ENCODE measurements at places on chromosomes 12 and 14.

DNA sequence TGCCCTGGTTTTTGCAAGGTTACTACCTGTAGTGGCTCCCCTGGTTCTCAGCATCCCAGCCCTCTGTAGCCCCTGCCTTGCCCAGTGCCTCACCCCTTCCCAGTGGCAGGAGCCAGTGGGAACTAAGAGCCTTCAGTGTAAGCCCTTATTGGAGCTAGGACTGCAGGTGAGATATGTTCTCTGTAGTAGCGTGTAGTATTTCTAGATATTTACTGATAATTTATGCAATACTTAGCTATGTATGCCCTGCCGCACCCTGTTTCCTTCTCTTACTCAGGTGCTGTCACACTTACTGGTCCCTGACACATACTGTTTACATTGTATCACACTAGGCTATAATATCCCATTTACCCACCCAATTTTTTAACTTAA, 3.6 kb downstream of the BMAL2 start:
- DNase-seq: no peak

GRCh38 chr14:55545779-55546178, 34.2 kb upstream of the KTN1 start:
- no peak for DNase-seq

- no peak for DNase-seq
Observed at GRCh38 chr14:91987192-91987591, 39.7 kb upstream of the FBLN5 start.

GRCh38 chr12:88062474-88062873, 33.3 kb upstream of the C12orf50 start:
- no peak for DNase-seq

GRCh38 chr12:130288691-130289090, 49.0 kb upstream of the PIWIL1 start:
- no peak for DNase-seq

DNA sequence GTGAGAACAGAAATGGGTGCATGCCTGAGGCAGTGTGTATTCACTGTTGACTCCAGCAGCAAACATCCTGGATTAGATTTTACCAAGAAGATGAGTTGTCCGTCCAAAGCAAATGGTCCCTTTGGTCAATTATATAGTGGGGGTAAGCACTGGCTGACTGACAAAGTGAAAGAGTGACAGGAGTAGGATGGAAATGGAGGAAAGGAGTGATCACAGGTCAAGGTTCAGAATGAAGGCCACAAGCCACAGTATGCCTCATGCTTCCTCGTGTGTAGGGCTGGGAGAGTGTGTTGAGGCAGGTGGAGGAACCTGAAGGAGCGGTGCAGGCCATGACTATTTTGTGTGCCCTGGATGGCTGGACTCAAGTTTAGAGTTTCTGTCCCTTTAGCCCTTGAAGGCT, 14.3 kb downstream of the DHRS2 start:
- no peak for DNase-seq

- DNase-seq: no peak
Observed at GRCh38 chr12:114168061-114168460, 201.9 kb upstream of the RBM19 start.

- DNase-seq: no peak
Observed at GRCh38 chr12:42957136-42957535, 367.6 kb upstream of the PRICKLE1 start.

DNA sequence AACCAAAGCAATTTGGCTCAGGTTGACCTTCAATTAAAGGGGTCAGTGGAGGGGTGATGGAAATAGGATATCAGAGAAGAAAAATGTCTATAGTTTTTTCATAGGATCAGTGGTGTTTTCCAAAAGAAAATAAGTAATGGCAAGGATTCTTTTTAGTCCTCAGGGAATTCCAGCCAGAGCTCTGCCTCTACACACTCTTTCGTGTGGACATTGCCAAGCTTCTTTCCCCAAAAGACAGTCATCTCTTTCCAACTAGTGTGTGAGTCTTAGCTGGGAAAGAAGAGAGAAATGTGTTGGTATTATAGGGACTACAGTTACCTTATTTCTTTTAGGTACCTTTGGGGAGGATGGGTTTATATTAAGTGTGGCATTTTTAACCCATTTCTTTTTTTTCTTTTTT, 46.5 kb downstream of the RBMS2 start:
- DNase-seq: no peak

GRCh38 chr12:111791507-111791906, 24.8 kb downstream of the ALDH2 start:
- DNase-seq: no peak

GRCh38 chr12:116130431-116130830, 147.1 kb downstream of the MED13L start:
- DNase-seq: no peak

- DNase-seq: peak; percentile 42
Observed at GRCh38 chr14:104650057-104650980, 39.1 kb upstream of the INF2 start.

- no peak for DNase-seq
Observed at GRCh38 chr12:118185602-118186397, 49.9 kb downstream of the PEBP1 start.

DNA sequence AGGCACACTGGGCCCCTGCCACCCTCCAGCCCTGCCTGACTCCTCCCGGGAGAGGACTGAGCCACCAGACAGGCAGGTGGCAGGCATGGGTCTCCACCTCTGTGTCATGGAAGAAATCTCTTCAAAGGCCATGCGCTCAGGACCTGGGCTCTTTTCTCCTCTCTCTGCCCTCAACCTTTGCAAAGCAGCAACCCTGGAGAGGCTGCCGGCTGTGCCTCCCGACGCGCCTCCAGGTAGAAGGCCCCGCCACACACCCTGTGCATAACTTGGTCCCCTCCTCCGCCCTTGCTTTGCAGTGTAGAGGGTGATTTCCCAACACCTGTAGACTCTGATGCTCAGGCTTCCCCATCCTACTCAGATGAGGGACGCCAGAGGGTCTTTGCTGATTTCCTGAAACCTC, 28.2 kb upstream of the TMEM179 start:
- no peak for DNase-seq

GRCh38 chr12:54036620-54037359, 3.9 kb downstream of the HOXC5 start:
- DNase-seq: no peak

GRCh38 chr14:92515546-92516343, 2.2 kb downstream of the RIN3 start:
- no peak for DNase-seq

DNA sequence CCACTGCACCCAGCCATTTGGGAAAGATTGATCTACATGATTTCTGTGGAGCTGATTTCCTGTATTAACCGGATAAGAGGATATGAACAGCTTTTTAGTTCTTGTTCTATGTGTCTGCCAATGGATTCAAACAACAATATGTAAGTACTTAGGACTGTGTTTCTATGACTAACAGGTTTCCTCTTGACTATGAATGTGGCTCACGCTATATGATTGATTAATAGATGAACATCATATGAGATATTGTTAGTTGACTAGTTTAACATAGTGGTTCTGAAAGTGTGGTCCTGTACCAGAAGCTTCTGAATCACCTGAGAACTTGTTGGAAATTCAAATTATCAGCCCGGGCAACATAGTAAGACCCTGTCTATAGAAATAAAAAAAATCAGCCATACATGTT, 12.8 kb upstream of the CSRP2 start:
- DNase-seq: no peak

DNA sequence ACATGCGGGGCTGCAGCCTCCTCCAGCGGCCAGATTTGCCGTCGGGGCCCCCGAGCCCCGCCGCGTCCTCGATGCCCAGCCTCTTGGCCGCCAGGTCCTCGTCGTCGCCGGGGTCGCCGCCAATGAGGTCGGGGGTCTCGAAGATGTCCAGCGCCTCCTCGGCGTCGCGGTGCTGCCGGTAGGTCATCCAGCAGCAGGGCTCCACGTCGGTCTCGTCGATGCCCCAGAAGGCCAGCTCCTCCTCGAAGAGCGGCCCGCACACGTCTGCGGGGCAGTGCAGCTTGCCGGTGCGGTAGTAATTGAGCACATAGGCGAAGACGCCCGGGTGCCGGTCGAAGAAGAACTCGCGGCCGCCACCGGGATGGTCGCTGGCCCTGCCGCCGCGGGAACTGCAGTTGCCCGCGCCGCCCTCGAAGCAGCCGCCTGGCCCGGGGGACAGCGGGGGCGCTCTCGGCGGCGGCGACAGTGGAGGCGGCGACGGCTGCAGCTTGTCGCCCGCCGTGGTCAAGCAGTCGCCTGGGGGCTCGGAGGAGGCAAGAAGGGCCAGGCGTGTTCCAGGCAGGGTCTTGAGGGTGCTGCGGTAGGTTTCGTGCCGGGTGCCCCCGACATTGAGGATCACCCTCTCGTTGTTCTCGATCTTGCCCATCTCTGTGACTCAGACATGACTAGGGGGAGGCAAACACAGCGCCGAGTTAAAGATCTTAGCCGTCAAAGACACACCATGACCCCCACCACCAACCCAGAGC, 2.1 kb downstream of the KCNC2 start:
- no peak for DNase-seq

DNA sequence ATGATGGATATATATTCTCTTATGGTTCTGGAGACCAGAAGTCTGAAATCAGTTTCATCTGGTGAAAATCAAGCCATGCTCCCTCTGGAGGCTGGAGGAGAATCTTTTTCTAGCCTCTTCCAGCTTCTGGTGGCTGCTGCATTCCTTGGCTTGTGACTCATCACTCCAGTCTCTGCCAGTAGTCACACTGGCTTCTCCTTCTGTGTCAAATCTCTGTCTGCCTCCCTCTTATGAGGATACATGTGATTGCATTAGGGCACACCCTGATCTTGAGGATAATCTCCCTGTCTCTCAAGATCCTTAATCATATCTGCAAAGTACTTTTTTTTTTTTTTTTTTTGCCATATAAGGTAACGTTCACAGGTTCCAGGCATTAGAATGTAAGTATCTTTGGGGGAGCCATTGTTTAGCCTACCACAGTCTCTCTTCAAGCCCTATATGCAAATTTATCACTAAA, 17.7 kb downstream of the DNAL1 start:
- DNase-seq: no peak

GRCh38 chr12:109580684-109581333, 7.2 kb downstream of the MVK start:
- DNase-seq: no peak

DNA sequence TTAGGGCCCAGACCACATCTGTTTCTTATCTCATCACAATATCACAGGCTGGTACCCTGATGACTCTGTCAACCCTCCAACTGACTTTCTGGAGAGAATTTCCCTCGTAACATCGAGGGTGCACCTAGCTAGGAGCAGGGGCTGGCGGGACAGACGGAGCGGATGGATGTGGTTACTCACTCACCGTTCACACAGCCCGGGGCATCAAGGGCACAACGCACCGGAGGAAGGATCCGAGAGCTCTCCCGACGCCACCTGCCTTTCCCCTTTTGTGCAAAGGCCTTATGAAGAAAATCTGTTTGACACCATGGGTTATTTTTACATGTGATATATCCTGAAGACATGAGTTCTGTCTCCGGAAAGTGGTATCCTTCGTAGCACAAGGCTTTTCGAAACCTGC, 31.4 kb downstream of the SLC15A4 start:
- DNase-seq: no peak

DNA sequence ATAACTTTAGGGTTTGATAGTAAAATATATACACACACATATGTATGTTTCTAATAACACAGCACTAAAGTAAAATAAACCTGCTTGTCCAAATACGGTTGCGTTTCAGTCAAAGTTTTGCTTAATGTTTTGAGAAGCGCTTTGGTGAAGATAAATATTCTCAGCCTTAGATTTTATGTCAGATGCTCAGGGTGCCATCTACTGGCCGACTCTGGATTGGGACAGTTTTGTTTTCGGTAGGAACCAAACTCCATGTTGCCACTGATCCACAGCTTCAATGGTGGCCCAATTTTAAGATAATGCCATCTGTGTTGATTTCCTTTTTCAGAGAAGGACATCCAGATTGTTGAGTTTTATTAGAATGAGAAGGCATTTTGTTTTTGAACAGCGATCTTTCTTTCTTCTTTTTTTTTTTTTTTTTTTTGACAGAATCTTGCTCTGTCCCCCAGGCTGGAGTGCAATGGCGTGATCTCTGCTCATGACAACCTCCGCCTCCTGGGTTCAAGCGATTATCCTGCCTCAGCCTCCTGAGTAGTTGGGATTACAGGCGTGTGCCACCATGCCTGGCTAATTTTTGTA, 43.1 kb downstream of the LLPH start:
- DNase-seq: peak; percentile 8

GRCh38 chr14:96710060-96710666, 87.0 kb upstream of the VRK1 start:
- no peak for DNase-seq

GRCh38 chr14:51738754-51739153, 87.0 kb downstream of the FRMD6 start:
- no peak for DNase-seq

- DNase-seq: no peak
Observed at GRCh38 chr14:31037709-31038221, 11.6 kb upstream of the STRN3 start.

- no peak for DNase-seq
Observed at GRCh38 chr12:82411546-82412230, 53.4 kb downstream of the METTL25 start.

GRCh38 chr14:34338056-34338455, 124.0 kb downstream of the SPTSSA start:
- no peak for DNase-seq

- no peak for DNase-seq
Observed at GRCh38 chr12:67958187-67958586, 31.1 kb upstream of the IFNG-AS1 start.

DNA sequence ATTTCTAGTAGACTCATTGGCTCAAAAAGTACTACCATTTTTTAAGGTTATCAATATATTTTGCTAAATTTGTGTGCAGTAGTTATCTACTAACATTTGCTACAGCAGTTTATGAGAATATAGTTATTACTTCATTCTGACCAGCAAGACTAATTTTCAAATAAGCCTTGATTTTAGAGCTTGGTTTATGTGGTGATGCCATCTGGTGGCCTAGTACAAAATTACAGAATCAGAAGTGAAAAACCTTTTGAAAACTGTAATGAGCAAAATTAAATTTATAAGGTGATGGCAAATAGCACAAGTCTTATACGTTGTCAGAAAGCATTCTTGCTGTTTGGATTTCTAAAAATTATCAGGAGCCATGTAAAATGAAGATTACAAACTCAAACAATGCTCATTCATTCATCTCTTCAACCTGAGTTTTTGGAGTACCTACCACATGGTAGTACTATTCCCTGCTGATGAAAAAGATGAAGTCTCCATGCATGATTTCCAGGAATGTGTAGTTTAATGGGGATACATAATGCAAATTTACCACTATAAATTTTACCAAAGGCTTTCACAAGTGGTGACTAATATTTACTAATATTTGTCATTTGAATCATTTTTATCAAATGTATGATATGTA, 51.0 kb downstream of the MAGOHB start:
- no peak for DNase-seq

GRCh38 chr14:34502545-34503225, 36.8 kb downstream of the EAPP start:
- no peak for DNase-seq

DNA sequence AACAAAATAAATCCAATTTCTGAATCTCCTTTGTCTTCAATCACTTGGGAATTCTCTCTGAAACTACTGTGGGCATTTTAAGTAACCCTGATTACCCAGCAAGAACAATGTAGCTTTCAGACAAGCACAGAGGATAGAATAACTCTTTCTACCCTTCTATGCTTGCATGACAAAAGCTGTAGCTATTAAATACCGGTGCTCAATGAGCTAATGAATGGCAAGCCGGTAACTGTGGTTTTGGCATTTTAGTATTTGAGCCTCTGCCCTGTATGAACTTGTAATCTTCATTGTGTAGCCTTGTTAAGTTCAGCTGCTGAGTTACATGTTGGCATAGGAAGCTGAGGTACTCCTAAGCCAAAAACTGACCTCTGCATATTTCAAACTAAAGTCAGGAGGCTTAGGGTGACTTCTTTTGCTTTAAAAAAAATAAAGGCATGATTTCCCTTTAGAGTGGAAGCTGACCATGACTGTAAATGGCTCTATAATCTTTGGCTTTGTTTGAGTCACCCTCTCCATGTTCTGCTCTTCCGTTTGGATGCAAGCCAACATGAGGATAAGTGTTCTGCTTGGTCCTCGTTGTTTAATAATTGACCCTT, 171.0 kb upstream of the HIF1A start:
- no peak for DNase-seq
